ENCODE measurements at places on chromosomes 7 and 10. TPM values are rescaled to one million over a fixed set of nuclear protein-coding genes. Genes with fewer than 3 reads are reported as not detected.

GRCh38 chr7:50293509-50294179 is 10.9 kb upstream of the IKZF1 start:
- DNase-seq = no peak

- no peak for DNase-seq
These were observed 135.1 kb upstream of the ZWINT start for GRCh38 chr10:56496186-56496486.

DNA sequence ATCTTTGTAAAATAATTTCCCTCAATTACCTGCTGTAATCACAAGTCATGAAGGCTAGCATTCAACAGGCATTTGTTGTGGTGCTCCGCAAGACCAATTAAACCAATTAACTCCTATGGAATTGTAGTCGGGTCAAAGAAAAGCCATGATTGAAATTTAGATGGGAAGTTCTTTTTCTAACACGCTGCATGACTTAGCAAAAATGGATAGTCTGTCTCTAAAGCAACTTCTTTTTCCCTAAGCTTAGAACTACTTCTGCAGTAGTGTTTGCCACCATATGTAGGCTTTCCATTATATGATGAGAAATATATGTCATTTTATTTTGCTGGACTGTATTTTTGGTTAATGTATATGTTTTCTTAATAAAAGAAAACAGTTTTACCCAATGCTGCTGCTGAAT is 119.1 kb downstream of the TSPAN12 start:
- no peak for DNase-seq

- DNase-seq = no peak
These were observed 118.8 kb downstream of the GRK5 start for GRCh38 chr10:119326167-119326566.

DNA sequence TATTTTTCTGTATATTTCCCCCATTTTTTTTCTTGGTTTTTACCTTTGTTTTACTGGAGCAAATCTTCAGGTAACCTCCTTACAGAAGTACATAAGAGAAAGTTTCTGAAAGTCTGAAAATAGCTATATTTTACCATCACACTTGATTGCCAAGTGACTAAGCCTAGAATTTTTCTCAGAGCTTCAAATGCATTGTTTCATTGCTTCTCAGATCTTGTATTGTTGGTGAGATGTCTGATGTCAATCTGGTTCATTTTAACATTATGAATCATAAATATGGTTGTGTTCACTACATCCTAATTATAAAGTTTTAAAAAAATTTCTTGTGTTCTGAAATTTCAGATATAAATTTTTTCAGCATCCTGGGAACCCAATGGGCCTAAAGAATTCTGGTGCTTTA is 228.2 kb downstream of the AHR start:
- DNase-seq = no peak

GRCh38 chr7:116177009-116177408 is 33.3 kb upstream of the TES start:
- no peak for DNase-seq

DNA sequence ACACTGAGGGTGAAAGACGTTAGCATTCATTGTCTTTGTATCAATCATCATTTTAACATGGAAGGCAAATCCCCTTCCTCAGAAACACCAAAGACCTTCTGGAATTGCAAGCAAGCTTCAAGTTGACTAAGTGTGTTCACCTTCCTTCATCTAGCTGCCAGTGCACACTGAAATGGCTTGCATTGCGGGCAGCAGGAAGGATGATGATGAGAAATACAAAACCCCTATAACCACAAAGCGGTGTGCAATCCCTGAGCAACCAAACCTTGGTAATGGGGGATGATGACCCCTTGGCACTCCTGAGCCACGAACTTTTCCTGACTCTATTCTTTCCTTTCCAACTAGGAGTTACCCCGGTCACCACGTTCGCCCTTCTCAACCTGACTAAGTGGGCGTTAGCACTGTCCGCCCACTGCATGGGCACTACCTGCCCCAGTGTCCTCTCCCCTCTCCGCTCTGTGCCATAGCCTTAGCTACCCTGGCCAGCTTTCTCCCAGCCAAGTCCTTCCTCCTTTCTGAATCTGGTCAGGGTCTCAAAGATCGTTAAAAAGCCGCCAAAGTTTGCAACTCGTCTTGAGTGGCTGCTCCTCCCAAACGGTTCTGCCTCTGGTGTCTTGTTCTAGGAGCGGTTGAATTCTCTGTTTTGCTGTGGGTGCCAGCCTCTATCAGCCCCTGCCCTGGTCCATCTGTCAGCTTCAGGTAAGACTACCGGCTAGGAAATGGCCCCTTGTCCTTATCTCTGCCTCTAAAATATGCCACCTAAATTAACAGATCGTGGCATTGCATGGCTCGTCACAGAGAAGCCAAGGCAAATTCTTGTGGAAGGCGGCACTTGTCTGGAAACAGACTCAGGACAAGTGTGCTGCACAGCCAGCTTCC is 586 bp upstream of the AOC1 start:
- no peak for DNase-seq

- no peak for DNase-seq
These were observed 50.7 kb downstream of the LMBR1 start for GRCh38 chr7:156842317-156842716.

GRCh38 chr7:17506095-17506494 is 207.6 kb downstream of the AHR start:
- DNase-seq = peak; percentile 31

DNA sequence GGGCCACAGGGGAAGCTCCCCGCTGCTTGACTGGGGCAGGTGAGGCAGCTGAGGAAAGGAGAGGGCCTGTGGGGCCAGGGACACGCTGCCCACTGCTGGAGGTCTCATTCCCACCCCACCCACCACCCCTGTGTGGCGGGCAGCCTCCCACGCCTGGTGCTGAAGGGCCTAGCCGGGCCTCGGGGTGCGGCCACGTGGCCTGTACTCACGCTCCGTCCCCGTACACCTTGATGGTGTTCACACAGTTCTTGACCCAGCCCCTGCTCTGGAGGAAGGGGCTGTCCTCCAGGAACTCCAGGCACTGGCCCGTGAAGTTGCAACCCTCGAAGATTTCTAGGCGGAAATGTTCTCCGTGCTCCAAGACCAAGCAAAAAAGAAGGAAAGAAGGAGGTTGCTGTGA is 4.0 kb downstream of the CRYGN start:
- no peak for DNase-seq

GRCh38 chr7:34107276-34107675 is 201.9 kb downstream of the BMPER start:
- DNase-seq = no peak

DNA sequence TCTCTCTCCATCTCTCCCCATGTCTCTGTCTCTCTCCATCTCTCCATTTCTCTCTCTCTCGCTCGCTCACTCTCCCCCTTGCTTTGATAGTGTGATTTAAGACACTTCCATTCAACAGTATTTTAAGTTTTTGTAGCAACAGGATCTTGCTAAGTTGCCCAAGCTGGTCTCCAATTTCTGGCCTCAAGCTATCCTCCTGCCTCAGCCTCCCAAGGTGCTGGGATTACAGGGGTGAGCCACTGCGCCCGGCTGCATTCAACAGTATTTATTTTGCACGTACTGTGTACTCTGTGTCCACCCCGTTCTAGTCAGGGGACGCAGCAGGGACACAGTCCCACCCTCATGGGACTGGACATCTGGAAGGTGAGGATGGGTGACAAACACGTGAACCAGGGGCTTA is 14.4 kb upstream of the PDGFA start:
- no peak for DNase-seq

- DNase-seq = no peak
These were observed 168.3 kb upstream of the LRGUK start for GRCh38 chr7:133958822-133959221.

DNA sequence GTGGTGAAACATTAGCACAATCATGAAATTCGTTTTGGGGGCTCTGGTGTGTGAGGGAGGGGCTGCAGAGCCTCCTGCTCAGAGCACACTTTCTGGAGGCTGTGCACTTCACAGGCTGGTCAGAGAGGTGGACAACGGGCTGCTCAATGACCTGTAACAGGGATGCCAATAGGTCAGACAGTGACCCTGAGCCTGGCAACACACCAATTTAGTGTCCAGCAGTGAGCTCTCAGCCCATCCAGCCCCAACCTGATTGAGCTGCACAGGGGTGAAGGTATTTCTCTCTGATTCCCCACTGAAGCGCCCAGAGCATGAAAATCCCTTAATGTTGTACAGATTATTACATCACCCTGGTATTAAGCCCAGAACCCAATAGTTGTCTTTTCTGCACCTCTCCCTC is 191.3 kb upstream of the ZNF32 start:
- DNase-seq = no peak

GRCh38 chr10:86301971-86302370 is 64.6 kb downstream of the GRID1 start:
- no peak for DNase-seq

- no peak for DNase-seq
These were observed 24.6 kb downstream of the PAPOLB start for GRCh38 chr7:4837041-4837802.

DNA sequence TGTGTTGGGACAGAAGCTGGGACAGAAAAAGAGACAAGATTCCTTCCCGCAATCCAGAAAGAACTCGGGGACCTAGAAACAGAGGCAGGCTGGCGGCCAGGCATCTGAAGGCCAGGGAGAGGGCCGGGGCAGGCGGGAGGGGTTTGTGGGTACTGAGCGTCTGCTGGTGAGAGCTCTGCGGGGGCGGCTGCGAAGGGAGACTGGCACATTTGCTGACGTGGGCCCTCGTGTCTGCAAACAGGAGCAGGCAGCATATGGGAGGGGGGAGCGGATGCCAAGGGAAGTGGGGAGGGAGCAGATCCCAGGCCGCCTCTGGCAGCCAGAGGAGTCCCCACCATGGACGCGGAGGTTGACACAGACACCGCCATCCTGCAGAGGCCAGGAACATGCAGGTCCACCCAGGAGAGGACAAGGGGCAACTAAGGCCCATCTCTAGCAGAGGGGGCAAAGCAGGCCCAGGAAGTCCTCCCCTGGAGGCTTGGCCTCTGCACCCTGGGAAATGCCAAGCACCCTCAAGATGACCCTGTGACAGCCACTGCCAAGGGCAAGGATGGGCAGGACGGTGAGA is 32.2 kb downstream of the KCNH2 start:
- no peak for DNase-seq

- no peak for DNase-seq
These were observed 27.6 kb downstream of the ERLIN1 start for GRCh38 chr10:100158044-100158805.

DNA sequence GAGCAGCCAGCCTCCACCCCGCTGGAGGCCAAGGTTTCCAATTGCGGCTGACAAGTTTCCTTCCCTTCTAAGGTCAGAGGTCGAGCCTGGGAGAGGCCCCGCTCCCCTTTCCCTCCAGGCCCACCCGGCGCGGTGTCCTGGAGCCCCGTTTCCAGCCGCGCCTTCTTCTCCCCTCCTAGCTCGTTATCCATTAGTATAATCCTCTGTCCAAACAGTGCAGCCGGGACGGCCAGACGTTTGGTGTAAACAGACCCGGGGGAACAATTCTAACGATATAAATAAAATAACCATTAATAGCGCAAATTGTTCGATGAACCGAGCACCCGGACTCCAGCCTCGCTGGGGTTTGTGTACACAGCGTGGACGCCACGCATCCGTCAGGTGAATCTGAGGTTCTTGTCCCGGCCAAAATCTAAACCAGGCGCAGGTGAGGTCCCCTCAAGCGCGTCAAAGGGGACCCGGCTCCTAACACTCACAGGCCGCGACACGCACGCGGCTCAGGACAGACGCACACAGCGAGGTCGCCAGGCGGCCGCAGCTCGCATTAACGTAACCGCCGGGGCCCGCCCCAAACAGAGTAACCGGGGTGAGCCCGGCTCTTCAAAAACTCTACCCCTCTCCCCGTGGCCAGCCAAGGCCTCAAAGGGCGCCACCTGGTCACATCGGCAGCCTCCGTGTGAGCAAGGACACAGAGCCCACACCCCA is 10.8 kb upstream of the NKX2-3 start:
- DNase-seq = no peak

DNA sequence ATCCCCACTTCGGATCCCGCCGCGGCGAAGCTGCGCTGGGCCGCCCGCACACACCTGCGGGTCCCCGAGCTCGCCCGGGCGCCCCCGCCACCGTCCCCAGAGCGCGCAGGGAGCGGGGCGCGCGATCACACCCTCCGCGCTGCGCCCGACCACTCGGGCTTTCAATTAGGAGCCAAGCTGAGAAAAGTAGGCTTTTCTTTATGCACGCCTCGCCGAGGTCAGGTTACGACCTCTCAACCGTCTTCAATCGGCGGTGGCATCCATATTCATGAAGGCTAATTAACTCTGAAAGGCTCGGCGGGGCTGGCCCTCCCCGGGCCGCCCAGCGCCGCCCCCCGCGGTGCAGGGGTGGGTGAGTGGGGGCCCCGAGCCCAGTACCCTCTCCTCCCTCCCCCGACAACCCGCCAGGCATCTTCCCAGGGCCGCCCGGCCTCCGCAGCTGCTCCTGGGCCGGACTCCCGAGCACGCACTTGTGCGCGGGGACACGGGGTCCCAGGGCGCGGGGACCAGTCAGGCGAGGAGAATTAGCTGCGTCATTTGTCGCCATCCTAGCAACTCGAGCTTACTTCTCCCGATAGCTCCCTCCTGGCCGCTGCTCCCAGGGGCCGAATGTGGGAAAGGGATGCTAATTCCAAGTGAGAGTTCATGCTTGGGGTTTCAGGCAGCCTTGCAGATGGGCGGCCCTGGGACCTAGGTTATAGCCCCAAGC is 155.5 kb upstream of the LYZL2 start:
- peak; percentile 58 for DNase-seq

- DNase-seq = peak; percentile 80
These were observed 270.5 kb upstream of the MKLN1 start for GRCh38 chr7:131057015-131057793.

GRCh38 chr10:120999868-121000267 is 148.7 kb downstream of the WDR11 start:
- no peak for DNase-seq

GRCh38 chr7:150648353-150649079 is 16.3 kb upstream of the GIMAP6 start:
- DNase-seq = no peak

DNA sequence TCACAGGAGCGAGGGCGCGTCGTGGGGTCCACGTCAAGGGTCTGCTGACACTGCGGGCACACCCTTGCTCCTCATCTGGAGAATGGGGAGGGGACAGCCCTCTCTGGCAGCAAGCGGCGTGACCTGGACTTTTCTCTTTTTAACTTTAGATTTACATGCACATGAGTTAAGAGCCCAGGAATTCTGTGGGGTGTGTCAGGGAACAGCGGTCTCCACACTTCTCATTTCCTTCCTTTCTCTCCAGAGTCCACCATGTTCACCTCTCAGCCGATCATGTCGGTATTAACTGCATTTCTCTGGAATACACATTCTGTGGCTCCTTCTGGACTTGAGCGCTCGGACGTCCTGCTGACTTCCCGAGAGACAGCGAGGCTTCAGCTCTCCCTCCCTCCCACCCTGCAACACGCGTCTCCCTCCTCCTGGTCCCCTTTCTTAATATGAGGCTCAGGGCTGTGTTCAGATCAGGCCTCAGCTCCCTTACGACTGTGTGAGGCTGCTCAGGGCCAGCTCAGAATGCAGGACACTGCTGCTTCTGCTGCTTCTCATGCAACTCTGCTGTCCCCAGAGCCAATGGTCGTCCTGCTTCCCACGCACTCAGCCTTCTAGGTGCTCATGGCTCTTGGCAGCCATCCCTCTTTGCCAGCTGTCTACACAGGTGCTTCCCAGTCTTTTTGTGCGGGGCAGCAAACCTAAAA is 261.3 kb downstream of the ELFN1 start:
- no peak for DNase-seq

The GPR26 gene
- not detected for total RNA-seq

The CUZD1 gene
- 0.85 TPM for total RNA-seq

The ZPBP gene
- not detected for total RNA-seq

The ASAH2B gene
- total RNA-seq = 3.5 TPM

The IFIT1 gene
- total RNA-seq = 7.6 TPM

The GLI3 gene
- total RNA-seq = 9.2 TPM

The ENO4 gene
- 0.91 TPM for total RNA-seq

The PROSER2 gene
- total RNA-seq = 39.9 TPM

The INSYN2A gene
- total RNA-seq = 0.14 TPM

The HOXA9 gene
- total RNA-seq = 57.0 TPM

All from prostate gland (tissue), 2 donors.